ENCODE measurements at places on chromosomes 13 and 19.
A peak's percentile ranks its signal among the peaks of the same experiment; 100 is the strongest.

- no peak for DNase-seq
These were observed 5.5 kb downstream of the TPGS1 start for GRCh38 chr19:512547-513365.

DNA sequence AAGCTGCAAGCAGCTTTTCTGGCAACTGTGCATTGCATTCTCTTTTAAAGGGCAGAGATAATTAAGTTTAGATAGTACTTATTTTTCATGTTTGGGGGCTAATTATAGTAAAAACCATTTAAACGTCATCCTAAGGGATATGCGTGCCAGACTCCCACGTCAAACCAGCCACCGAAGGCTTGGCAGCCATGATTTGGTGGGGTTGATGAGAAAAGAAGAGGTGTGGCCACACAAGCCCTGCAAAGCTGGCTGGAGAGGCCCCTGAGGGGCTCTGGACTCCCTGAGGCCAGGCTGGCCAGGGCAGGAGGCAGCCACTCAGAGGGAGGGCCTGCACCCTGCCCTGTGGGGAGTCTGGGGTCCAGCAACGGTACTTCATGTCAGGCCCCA lies 17.5 kb downstream of the PEPD start:
- DNase-seq: no peak

DNA sequence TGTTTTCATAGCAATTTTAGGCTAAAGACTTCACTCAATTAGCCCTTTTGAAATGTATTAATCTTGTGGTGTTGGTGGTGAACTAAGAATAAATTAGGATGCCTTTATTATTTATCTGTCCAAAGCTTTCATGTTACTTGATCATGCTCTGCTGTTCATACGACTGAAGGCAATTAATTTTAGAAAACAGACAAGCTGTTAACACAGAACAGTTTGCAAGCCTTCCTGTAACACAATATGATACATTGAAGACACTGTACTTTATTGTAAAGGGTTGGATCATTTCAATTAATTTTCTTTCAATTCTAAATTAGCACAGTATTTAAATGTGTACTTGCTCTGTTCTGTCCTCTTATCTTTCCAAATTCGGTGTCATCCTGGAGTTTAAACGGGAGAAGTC lies 794.3 kb upstream of the MIR17HG start:
- no peak for DNase-seq

DNA sequence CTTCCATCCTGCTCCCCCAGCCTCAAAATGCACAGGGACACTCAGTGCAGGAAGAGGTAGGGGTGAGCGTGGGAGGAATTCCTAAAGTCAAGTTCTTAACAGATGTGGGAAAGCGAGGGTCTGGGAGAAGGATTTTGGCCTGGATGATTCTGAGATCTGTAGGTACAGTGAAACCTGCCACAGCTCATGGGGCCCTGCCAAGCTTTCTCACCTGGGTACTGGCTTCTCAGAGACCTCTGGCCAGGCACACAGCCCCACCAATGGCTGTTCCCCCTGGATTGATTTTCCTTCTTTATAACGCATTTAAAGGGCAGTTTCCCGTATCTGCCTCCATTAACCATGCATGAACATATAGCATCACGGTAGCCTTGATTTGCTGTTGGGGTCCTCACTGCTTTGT lies 47.0 kb upstream of the GSX1 start:
- DNase-seq: no peak

DNA sequence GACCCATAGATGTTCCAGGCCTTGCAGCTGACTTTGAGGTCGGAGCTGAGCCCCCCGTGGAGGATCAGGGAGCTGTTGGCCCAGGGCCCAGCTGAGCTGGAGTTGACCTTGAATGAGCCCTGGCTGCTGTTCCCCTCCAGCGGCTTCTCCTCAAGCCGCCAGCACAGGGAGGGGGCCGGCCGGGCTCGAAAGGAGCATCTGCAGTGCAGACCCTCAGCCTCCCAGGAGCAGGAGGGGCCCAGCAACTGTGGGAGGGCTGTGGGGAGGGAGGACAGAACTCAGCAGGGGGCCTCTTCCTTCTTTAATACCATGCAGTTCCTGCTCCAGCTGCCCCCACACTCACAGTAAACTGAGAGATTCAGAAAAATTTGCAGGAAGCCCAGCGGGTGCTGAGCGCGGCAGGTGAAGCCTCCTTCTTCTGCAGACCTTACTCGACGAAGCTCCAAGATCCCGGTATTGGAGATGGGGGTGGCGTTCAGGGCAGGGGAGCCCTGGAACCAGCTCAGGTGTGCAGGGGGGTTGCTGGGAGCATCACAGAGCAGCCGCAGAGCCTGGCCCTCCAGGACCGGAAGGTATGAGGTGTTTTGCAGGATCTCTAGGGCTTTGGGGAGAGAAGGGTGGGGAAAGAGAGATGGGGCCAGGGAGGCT lies 2.6 kb downstream of the SIGLEC5 start:
- no peak for DNase-seq

DNA sequence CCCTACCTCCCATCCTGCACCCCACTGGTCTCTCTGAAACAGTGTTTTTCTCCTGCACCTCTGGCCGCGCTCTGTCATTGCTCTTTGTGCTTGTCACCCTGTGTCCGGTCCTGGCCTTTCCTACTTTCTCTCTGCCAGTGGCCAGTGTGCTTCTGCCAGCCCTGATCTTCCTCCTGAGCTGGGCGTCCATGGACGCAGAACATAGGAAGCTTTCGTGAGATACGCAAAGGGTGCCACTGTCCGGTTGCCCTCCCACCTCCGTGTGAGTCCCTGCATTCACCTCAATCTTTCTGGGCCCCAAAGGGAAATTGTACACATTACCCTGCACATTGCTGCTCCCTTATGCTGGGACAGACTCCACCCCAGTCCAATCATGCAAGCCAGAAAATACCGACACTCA lies 105.7 kb upstream of the SOX1 start:
- DNase-seq: no peak

- DNase-seq: no peak
These were observed 518 bp downstream of the FLT3LG start for GRCh38 chr19:49474542-49474924.

- DNase-seq: no peak
These were observed 2.4 kb upstream of the CYP2F1 start for GRCh38 chr19:41111750-41112295.

DNA sequence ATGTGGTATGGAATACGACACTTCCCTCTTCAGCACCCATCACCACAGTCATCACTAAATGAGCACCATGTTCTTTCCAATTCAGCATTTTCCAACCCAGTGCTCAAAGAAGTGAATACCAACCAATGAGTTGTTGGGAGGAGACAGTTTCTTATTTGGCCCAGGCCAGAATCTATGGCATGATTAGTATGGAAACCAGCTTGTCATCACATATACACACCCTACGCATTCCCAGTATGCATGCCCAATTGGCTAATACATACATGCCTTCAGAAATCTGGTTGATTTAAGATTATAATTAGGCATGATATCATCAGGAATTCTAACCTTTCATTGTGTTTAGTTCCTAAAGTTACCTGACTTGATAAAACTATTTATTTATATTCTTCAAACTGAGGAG lies 430.0 kb downstream of the DIAPH3 start:
- DNase-seq: no peak

DNA sequence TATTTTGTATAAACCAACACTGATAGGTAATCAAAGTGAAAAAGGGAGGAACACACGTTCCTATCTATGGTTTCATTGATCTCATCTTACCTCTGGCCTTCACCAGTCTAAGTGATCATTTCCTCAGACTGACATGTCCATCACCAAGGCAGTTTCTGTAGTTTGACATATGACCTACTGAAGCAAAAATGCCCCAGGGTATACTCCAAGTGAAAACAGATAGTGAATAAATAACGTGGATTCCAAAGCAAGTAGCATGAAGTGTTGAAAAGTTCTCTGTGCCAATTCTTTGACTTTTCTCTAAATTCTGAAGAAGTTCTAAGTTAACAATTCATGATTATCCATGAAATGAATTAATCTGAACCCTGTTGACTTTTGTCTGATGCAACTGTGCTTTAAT lies 334.2 kb upstream of the SGCG start:
- no peak for DNase-seq

- no peak for DNase-seq
These were observed 2.4 kb downstream of the SLC8A2 start for GRCh38 chr19:47469363-47469700.

GRCh38 chr13:105058517-105058916 lies 1476.9 kb downstream of the EFNB2 start:
- DNase-seq: no peak

- DNase-seq: no peak
These were observed 3.2 kb upstream of the ERVV-2 start for GRCh38 chr19:53041366-53041765.

DNA sequence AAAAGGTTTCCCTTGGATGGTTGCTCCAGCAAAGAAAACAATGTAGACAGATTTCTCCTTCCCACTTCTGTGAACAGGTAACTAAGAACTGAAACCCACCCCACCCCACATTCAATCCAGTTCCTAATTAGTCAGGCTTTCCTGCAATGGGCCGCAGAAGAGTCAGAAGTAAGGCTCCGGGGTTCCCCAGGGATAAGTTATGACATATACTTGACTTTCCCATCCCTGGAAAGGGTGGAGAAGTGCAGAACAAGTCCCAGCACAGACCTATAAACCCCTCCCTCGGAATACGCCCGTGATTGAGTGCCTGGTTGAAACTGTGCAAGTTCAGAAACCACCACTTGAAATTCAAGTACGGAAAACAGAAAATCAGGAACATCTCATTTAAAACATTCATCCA lies 24.9 kb downstream of the RCBTB2 start:
- no peak for DNase-seq

- DNase-seq: peak; percentile 92
These were observed at the start of gene PVR for GRCh38 chr19:44643605-44644401. Gene PVR, plus strand, starts transcription at chr19:44643910. Its CDS starts 187 bp downstream, at chr19:44644097.

GRCh38 chr13:51278426-51279130 lies 56.4 kb downstream of the FAM124A start:
- no peak for DNase-seq

DNA sequence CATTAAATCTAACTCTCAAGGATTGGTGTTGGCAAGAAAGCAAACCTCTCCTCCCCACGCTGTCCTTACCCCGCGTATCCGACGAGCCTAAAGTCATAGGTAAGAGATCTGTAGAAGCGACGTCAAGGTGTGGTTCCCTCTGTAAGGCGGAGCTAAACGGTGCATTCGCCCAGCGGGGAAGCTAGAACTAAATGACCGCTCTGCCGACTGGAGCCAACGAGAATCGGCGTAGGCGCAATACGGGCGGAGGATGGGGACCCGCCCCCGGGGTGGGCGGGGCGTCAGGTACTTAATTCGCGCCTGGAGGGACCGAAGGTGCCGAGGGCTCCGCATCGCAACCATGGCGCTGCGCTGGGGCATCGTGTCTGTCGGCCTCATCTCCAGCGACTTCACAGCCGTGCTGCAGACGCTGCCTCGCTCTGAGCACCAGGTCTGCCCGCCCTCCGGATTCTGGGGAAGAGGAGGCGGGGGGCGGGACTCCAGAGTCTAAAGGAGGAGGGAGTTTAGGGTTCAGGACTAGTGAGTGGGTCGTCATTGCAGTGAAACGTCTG lies at the start of gene DHDH:
Gene DHDH, plus strand, starts transcription at position 318 of the 551 bp plus-strand sequence. Its CDS starts 23 bp downstream, at position 341.
- peak; percentile 94 for DNase-seq

GRCh38 chr13:110263888-110264287 lies 43.1 kb downstream of the COL4A1 start:
- DNase-seq: no peak

GRCh38 chr13:45042539-45042938 lies 53.2 kb downstream of the GPALPP1 start:
- DNase-seq: no peak

GRCh38 chr19:41951686-41952172 lies 7.4 kb downstream of the RABAC1 start:
- DNase-seq: peak; percentile 89

All from Calu3 (cell line).